ENCODE measurements at places on chromosomes 1 and 21.

GRCh38 chr1:55547405-55547804, 332.2 kb upstream of the USP24 start:
- DNase-seq, result no peak

- peak; percentile 43 for DNase-seq
Observed at GRCh38 chr1:35717911-35718476, 690 bp downstream of the C1orf216 start.

DNA sequence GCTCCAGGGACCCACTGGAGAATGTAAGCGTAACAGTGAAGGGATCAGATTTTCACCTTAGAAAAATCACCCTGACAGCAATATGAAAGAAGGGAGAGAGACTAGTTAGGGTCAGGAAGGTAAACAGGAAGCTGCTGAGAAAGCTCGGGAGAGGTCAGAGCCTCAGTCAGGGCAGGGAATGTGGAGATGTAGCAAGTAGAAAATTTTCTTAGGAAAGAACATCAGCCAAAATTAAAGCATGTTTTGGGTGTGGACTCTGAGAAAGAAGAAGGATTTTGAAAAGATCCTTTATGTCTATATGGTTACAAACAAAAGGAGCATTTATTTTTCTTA, 16.7 kb upstream of the ERICH3 start:
- DNase-seq, result no peak

- DNase-seq, result no peak
Observed at GRCh38 chr21:26391166-26391565, 181.9 kb downstream of the CYYR1 start.

DNA sequence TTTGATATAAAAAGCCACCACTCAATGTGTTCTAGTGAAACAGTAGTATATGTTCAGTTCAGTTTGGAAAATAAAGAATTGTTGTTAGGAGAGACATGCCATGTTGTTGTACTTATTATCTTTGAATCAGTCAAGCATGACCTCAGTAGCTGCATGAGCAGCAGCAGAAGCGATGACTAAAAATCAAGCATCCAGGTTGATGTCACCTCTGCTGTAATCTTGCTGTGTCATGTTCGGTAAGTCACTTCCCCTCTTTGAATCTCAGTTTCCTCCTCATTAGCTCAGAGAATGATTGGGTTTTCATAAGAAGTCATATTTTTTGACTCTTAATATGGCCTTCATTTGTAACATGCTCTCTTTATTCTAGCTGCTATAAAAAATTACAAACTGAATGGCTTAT, 428.4 kb upstream of the B3GALT2 start:
- no peak for DNase-seq

GRCh38 chr1:82950606-82951200, 1048.2 kb downstream of the TTLL7 start:
- DNase-seq, result no peak

- no peak for DNase-seq
Observed at GRCh38 chr1:156667968-156668709, 9.1 kb downstream of the NES start.

- peak; percentile 85 for DNase-seq
Observed at GRCh38 chr1:89804642-89805237, 16.1 kb upstream of the LRRC8D start.

GRCh38 chr1:76083189-76083588, 8.6 kb downstream of the ST6GALNAC3 start:
- DNase-seq, result no peak

GRCh38 chr1:91007092-91007491, 14.7 kb downstream of the ZNF644 start:
- DNase-seq, result no peak

GRCh38 chr1:12556368-12556930, 61.6 kb downstream of the DHRS3 start:
- no peak for DNase-seq

DNA sequence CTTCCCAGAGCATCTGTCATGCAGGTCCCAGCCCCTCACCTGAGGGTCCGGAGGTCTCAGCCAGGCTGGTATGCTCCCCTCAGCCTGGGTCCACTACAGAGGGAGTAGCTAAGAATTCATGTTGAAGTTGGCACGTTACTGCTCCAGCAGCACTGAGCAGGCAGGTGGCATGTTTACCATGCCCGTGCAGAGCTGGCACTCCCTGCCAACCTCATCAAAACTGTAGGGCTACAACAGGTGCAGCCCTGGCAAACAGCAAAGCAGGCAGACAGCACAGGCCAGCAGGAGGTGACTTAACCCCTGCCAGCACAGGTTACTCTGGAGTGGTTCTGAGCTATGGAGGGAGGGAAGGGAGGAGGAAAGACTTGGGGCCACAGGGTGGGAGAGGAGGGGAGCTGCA, 46.4 kb downstream of the NUAK2 start:
- DNase-seq, result no peak

- DNase-seq, result peak; percentile 62
Observed at GRCh38 chr1:37606481-37607263, 10.9 kb upstream of the GNL2 start.

DNA sequence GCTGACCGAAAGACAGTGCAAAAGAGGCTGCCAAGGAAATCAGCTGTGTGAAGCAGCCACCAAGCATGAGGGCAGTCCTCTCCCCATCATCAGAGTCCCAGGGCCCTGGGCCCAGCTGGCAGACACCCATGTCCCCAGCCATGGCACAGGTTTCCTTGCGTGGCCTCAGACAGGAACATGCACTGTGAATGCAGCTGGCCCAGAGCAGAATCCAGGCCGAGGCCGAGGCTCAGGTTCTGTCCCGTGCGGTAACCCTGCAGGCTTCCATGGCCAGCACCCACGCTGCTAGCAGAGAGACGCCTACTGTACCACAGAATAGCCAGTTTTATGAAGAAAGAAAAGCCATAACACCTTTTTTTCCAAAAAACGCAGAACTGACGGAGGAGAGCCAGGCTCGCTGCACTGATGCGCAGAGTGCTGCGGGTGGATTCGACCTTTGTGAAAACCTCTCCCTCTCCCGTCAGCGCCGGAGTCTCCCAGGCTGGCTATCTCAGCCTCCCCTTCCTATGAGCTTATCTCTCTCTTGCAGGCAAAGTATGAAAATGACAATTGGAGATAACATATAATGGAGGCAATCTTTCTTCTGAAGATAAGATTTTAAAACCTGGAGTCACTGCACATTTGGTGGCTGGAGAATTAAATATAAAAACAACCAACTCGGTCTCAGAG, 106.6 kb downstream of the NPHP4 start:
- no peak for DNase-seq

- no peak for DNase-seq
Observed at GRCh38 chr1:12756768-12757413, 10.9 kb downstream of the CFAP107 start.

DNA sequence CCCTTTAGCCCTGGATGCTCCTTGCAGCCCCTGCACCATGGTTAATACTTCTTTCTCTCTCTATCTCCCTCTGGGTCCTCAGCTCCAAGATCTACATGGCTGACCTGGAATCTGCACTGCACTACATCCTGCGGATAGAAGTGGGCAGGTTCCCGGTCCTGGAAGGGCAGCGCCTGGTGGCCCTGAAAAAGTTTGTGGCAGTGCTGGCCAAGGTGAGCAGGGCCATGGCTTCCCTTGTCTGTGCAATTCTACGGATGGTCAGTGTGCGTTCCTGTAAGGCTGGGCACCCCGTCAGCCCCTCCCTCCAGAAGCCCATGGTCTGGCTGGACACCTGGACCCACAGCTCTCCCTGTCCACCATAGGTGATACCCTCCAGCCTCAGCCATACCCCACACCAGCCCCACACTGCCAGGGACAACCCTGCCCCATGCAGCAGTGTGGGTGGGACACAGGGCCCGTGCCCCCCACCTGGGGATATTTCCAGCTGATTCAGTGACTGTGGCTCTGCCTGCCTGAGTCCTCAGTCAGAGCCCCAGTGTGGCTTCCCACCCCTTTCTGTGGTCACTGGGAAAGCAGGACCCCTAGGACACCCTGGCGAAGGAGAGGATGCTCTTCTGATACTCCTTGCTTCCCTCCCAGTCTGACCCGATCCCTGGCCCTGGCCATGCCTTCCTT, 31.4 kb downstream of the QSOX1 start:
- no peak for DNase-seq

- no peak for DNase-seq
Observed at GRCh38 chr1:43648221-43648847, 1.6 kb upstream of the KDM4A start.

DNA sequence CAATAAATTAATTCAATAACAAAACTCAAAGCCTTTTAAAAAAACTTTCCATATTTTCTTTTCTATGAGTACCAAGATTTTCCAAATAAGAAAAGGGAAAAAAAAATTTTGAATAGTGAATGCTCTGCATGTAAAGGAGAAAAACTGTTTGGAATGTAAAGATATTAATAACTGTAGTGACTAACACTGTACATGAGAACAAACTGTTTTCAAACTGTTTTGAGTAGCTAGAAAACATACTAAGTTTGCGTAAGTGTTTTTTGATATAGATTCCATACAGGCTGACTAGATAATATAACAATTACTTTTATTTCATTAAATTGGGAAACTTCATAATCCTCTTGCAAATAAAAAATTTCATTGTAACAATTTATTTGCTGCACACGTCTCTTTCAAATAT, 150.5 kb downstream of the DPYD start:
- DNase-seq, result no peak

DNA sequence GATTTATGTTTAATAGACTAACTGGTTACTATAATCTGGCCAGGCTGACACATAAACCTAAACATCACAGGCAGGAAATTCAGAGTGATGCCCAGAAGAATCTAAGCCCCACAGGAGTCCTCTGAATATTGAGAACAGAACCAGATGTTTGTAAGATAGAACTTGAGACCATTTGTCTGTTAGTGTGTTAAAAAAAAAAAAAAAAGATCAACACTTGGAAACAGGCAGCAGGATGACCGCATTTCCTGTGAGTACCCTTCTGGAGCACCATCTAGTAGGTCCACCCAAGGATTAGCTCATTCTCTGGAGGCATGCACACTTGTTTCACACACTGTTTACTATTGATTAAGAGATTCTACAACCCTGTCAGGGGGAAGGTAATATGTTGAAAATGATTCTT, 111.4 kb upstream of the VANGL1 start:
- no peak for DNase-seq

DNA sequence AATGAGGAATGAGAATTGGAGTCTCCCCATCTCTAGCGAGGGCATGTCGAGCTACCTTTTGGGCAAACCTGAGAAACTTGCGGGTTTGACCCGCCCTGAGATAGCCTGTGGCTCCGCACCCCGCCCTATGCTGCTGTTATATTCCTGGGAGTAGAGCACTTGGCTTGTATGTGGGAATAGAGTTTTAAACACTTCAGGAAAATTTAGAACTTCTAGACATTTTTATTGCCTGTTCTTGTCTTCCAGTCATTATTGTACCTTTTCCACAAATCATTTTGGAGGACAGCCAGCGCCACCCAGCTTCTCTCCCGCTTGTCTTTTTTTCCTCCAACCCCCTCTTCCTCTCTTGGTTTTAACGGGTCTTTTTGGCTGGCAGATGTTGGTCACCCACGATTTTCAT, 738 bp downstream of the GNPAT start:
- no peak for DNase-seq

GRCh38 chr1:22328331-22329147, 123.1 kb upstream of the ZBTB40 start:
- DNase-seq, result no peak

- DNase-seq, result no peak
Observed at GRCh38 chr1:89610457-89611011, 22.4 kb upstream of the LRRC8C start.

- peak; percentile 16 for DNase-seq
Observed at GRCh38 chr1:154747740-154748404, 122.2 kb downstream of the KCNN3 start.

DNA sequence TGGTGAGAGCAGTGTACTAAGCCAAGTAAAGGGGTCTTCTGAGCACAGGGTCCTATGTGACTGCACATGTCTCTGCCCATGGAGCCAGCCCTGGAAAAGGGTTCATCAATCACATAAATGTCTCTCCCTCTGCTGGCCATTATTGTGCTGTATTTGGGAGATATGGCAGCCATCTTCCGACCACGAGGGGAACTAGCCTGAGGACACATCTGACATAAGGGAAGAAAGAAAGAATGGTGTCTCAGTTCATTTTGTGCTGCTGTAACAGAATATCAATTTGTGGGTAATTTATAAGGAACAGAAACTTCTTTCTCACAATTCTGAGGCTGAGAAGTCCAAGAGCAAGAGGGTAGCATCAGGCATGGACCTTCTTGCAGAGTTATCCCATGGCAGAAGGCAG, 55.1 kb upstream of the GJA5 start:
- no peak for DNase-seq

GRCh38 chr1:168257397-168257796, 23.3 kb upstream of the TBX19 start:
- no peak for DNase-seq

GRCh38 chr1:19643121-19643520, 990 bp upstream of the NBL1 start:
- DNase-seq, result no peak

GRCh38 chr1:219460896-219461815, 151.7 kb downstream of the ZC3H11B start:
- peak; percentile 90 for DNase-seq

DNA sequence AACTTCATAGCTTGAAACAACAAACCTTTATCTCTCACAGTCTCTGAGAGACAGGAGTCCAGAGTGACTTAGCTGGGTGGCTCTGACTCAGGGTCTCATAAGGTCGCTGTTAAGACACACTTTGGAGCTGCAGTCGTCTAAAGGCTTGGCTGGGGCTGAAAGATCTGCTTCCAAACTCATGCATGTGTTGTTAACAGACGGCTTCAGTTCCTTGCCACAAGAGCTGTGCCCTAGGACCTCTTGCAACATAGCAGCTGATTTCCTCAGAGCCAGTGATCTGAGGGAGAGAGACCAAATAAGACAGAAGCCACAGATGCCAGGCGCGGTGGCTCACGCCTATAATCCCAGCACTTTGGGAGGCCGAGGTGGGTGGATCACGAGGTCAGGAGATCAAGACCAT, 176.8 kb downstream of the DISC1 start:
- DNase-seq, result peak; percentile 86

- no peak for DNase-seq
Observed at GRCh38 chr1:156423422-156424352, 54.7 kb downstream of the RHBG start.

Data from CD14-positive monocyte (primary cell).